ENCODE measurements at places on chromosomes 11 and 22. TPM values are rescaled to one million over a fixed set of nuclear protein-coding genes. Genes with fewer than 3 reads are reported as not detected.

The UCP3 gene
- total RNA-seq, result 0.10 TPM

The TMPRSS13 gene
- total RNA-seq, result 0.06 TPM

The A4GALT gene
- total RNA-seq, result 19.1 TPM

The OR51F1 gene
- not detected for total RNA-seq

The CCDC15 gene
- 2.5 TPM for total RNA-seq

The MMP13 gene
- not detected for total RNA-seq

The OSM gene
- total RNA-seq, result not detected

The PRG3 gene
- not detected for total RNA-seq

The E2F8 gene
- 0.53 TPM for total RNA-seq

The RAG2 gene
- total RNA-seq, result not detected

Data from glomerular endothelial cell (primary cell).